ENCODE measurements at places on chromosomes 7 and 10.

GRCh38 chr7:86668315-86668714 is 24.6 kb downstream of the GRM3 start:
- no peak for DNase-seq

- DNase-seq, result no peak
Measured at GRCh38 chr10:111996103-111996502, 187.5 kb downstream of the GPAM start.

GRCh38 chr10:8193546-8193945 is 139.1 kb downstream of the GATA3 start:
- DNase-seq, result no peak

DNA sequence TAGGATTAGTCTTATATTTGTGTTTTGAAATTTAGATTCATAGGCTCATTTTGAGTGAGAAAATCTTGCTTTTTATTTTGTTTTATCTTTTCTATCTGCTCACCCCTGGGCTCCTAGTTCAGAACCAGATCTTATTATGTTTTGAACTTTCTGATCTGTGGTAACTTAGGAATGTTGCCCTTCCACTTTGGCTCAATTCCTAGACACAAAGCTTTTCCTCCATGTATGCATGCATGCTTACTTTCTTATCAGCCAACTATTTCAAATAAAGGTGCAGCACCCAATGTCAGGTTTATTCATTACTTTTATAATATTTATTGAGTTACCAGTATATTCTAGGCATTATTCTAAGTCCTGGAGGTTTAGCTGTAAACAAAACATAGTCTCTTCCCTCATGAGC is 374.8 kb upstream of the KIAA1217 start:
- no peak for DNase-seq

- DNase-seq, result no peak
Measured at GRCh38 chr7:148042935-148043631, 547.5 kb upstream of the C7orf33 start.

DNA sequence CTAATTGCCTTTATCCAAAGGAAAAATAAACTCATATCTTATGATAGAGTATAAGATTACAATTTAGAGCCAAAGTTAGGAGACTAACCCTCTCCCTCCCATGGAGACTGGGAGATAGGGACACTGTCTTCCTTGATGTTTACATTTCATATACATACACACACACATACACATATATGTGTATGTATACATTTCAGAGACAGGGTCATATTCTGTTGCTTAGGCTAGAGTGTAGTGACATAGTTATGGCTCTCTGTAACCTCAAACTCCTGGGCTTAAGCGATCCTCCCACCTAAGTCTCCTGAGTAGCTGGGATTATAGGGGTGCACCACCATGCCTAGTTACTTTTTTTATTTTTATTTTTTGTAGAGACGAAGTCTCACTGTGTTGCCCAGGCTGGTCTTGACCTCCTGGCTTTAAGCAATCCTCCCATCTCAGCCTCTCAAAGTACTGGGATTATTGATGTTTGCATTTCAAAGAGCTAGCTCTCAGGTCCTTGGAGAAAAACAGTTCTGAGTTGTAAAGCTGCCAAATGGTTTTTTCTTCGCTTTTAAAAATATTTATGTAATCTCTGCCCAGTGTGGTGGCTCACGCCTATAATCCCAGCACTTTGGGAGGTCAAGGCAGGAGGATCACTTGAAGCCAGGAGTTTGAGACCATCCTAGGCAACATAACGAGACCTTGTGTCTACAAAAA is 8.1 kb upstream of the REPIN1 start:
- no peak for DNase-seq

DNA sequence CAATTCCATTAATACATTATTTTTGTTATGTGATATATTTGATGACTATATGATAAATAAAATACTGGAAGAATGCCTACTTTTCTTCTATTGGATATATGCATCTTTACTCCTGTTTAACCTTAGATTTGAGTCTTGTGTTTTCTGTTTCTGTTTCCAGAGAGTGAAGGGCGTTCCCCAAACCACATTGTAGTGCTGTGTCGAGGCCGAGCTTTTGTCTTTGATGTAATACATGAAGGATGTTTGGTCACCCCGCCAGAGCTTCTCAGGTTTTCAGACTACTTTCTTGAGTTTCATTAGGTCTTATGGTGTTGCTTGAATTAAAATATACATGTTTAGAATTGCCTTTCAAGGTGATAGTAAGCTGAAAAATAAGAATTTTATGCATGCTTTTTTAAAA is 23.8 kb downstream of the CROT start:
- no peak for DNase-seq

DNA sequence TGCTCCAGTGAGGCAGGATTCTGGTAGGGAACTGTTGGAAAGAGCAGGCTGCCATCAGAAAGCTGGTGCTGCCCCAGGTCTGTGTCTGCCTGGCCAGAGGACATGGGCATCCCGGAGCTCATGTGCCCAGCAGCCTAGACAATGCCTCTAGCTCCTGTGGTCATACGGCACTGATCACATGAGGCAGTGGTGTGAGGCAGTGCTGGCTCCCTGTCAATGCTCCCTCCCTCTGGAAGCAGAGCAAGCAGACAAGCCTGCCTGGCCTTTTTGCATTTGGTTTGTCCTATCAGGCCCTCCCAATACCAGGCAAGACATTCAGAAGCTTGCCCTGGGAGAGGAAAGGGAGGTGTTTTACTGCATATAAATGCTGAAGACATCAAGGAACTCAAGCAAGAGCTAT is 19.5 kb upstream of the MMP21 start:
- no peak for DNase-seq

DNA sequence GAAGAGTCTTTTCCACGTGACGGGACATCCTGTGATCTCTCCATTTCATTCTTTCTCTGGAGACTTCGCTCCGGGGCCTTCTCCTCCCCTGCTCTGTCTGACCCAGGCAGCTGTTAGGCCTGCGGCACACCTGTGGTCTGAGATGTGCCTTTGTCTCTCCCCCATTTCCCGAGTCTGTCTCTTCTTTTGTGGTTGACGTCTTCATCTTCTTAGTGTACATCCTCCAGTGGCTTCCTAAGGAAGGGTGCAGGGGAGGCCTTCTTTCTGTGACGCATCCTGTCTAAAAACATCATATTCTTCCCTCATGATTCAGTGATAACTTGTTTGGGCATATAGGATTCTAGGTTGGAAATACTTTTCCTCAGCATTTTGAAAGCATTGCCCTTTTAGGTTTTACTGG is 17.2 kb upstream of the ATP6V0E2 start:
- DNase-seq, result no peak

DNA sequence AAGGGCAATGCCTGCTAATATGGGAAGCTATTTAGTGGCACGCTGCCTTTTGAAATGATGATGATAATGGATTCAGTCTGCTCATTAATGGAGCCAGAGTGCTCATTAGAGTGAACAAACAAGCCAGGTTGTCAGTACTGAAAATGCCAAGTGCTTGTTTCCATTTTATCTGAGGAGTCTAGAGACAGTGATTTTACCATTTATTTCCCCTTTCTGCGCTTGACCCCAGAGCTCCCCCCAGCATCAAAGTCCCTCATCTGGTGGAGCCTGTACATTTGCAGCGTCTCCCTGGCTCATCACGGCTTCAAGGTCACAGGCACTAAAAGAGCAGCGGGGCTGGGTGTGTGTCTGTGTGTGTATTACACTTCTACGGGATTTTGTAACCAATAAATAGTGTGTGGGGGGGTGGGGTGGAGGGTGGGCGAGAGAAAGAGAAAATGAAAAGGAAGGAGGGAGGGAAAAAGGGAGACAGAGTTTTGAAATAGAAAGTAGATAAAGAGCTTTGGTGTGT is 553.8 kb downstream of the TFEC start:
- DNase-seq, result no peak

- DNase-seq, result no peak
Measured at GRCh38 chr10:132305654-132306342, 2.0 kb downstream of the STK32C start.
